ENCODE measurements at places on chromosomes 3 and 15.

GRCh38 chr3:70546679-70547078 lies 234.2 kb upstream of the MDFIC2 start:
- DNase-seq: no peak

- DNase-seq: no peak
Measured at GRCh38 chr3:197222937-197223370, 75.5 kb downstream of the DLG1 start.

- no peak for DNase-seq
Measured at GRCh38 chr3:151589311-151589710, 128.4 kb upstream of the IGSF10 start.

DNA sequence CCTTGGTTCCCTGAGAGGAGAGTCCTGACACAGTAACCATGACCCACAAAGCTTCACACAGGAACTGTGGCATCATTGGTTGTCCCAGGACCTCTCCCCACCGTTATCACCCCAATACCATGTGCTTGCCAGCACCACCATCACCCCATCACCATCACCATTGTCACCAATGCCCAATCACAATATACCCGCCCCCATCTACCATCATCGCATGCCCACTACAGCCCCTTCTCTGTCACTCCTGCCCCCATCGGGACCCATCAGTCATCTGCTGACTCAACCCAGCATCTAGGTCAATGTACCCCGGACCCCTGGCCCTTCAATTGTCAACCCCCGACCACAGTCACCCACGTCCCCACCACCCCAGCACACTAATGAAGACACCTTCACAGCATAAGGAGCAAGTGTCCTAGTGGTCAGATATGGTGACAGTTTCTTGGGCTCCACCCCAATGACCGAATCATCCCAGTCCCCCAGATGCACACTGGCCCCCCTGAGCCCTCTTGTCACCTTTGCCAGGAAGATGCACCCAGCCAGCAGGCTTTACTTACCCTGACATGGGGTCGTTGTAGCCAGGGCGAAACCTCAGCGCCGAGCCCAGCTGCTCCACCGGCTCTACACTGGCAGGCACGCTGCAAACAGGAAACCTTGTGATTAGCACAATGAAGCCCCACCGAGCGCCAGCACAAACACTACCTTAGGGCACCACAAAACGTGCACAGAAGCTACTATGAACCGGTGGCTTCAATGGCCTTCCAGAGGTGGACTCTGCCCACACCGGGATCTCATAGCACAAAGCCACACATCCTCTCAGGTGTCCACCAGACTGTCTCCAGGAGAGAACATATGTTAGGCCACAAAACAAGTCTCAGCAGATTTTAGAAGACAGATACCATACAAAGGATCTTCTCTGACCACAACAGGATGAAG lies 25.1 kb downstream of the SHISA5 start:
- peak; percentile 66 for DNase-seq

GRCh38 chr15:54619180-54619579 lies 577.6 kb downstream of the RSL24D1 start:
- DNase-seq: no peak

DNA sequence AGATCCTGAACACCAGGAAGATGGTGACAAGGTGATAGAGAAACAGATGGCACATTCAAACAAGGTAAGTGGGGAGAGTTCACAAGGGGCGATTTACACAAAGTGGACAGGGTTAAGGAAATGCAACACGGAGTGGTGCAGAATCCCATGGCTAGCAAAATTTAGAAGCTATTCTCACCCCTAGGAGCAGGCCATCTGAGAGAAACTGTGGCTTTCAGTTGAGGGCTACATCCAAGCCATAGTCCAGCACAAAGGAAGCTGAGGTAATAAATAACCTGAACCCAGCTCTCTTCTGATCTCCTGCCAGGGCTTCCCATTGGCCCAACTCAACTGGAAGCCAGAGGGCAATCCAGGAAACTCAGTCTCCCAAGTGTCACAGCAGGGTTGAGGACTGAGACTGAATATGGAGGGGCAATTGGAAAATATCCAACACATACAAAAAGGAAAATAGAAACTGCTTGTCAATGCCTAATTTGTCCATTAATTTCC lies 1.2 kb upstream of the ZNF445 start:
- no peak for DNase-seq

All from activated naive CD4-positive, alpha-beta T cell treated with anti-CD3 and anti-CD28 coated beads for 36 hours (primary cell).